ENCODE measurements at places on chromosomes 4 and X. TPM values are rescaled to one million over a fixed set of nuclear protein-coding genes. Genes with fewer than 3 reads are reported as not detected.

Gene PTCHD1
- total RNA-seq, result 0.43 TPM

Gene HGFAC
- total RNA-seq, result 6.7 TPM

GRCh38 chr4:51942108-51942832 lies 77.9 kb downstream of the LRRC66 start:
- no peak for DNase-seq
- peaks cover 1% of the 10 kb centered on the region for H3K36me3 ChIP-seq
- no peak overlapping the region for H3K4me3 ChIP-seq

DNA sequence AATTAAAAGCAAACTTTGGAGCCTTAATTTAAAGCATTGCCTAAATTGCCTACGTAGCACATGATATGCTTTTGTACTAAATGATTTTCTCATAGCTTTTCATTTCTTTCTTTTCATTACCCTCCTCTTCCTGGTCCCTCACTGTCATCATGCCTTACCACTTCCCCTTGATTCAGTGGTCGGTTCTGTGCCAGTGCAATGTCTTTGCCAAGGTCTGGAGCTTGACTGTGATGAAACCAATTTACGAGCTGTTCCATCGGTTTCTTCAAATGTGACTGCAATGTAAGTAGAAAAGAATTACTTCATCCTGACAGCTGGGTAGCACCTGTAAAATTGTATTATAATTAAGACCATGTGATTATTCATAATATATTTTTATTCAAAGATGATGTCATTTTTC lies 72.5 kb downstream of the C4orf46 start:
- DNase-seq, result no peak
- no peaks in the 10 kb centered on the region for H3K4me1 ChIP-seq
- H3K4me3 ChIP-seq, result no peak overlapping the region
- H3K27ac ChIP-seq, result no peak overlapping the region
- H3K27me3 ChIP-seq, result no peaks in the 10 kb centered on the region
- H3K36me3 ChIP-seq, result no peaks in the 10 kb centered on the region

Gene LNX1
- total RNA-seq, result 19.8 TPM

Gene MAGEC2
- total RNA-seq, result not detected

DNA sequence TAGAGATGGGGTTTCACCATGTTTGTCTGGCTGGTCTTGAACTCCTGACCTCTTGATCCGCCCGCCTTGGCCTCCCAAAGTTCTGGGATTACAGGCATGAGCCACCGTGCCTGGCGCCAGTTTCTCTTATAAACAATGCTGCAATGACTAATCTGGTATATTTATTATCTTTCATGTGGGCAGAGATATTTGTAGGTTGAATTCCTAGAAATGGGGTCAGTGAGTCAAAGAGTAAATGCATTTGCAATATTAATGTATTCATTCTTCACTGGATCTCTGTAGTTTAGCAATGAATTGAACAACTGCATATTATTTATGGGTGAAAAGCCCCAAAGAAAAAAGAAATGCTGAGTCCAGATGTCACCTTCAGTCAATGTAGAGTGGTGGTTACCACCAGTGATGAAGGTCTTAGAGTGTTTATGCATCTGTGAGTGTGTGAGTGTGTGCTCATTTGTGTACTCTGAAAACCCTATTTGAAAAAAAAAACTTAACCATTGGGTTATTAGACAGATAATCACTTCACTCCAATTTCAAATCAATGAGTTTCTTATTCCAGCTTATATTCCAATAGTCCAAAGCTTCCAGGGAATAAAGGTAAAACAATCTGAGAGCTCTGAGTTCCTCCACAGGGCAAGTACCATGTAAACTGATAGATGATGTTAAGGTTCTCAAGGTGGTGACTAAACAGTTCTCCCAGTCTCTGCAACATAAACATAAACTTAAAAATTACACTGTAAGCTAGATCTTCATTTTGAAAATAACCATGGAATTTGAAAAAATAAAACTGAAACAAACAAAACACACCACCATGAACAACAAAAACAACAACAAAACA lies 22.6 kb upstream of the CD38 start:
- H3K4me1 ChIP-seq, result no peaks in the 10 kb centered on the region
- H3K4me3 ChIP-seq, result no peak overlapping the region
- DNase-seq, result no peak
- H3K36me3 ChIP-seq, result no peaks in the 10 kb centered on the region
- no peaks in the 10 kb centered on the region for H3K27me3 ChIP-seq
- no peak overlapping the region for H3K27ac ChIP-seq

GRCh38 chr4:122930862-122931261 lies 8.5 kb upstream of the NUDT6 start:
- H3K36me3 ChIP-seq, result peaks cover 5% of the 10 kb centered on the region
- no peak overlapping the region for H3K4me3 ChIP-seq
- DNase-seq, result no peak
- H3K27me3 ChIP-seq, result no peaks in the 10 kb centered on the region
- H3K4me1 ChIP-seq, result no peaks in the 10 kb centered on the region

GRCh38 chrX:33336783-33337182 lies 125.4 kb upstream of the DMD start:
- H3K4me3 ChIP-seq, result no peak overlapping the region
- no peak for DNase-seq
- H3K4me1 ChIP-seq, result peaks cover 14% of the 10 kb centered on the region
- no peak overlapping the region for H3K27ac ChIP-seq
- peaks cover 3% of the 10 kb centered on the region for H3K27me3 ChIP-seq

DNA sequence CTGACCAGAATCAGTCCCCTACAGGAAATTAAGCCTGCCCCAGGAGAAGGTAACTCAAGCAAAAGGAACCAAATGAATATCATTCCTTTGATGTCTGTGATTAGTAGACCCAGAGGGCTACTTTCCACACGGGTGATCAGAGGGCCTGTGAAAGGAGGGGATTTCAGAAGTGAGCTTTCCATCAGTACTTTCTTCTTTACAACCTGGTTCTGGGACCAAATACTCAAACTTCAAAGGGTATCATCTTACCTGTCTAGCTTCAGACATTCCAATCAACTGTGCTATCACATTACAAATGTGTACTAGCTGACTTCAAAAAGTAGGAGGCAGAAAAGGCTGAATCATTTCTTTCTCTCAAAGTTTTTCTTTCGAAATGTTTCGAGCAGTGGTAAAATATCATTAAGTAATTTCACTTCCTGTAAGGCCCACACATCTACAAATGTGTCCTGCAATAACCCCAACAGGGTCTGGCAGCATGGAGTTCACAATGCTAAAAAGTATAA lies 23.9 kb downstream of the ACSL4 start:
- no peaks in the 10 kb centered on the region for H3K36me3 ChIP-seq
- peaks cover 5% of the 10 kb centered on the region for H3K4me1 ChIP-seq
- no peak overlapping the region for H3K27ac ChIP-seq
- no peaks in the 10 kb centered on the region for H3K27me3 ChIP-seq
- DNase-seq, result no peak

- no peak for DNase-seq
- H3K27me3 ChIP-seq, result no peaks in the 10 kb centered on the region
- H3K4me1 ChIP-seq, result peaks cover 13% of the 10 kb centered on the region
These were observed 11.0 kb downstream of the VEGFC start for GRCh38 chr4:176781739-176782100.

Gene IL15
- total RNA-seq, result 0.98 TPM

- no peak overlapping the region for H3K27ac ChIP-seq
- H3K4me1 ChIP-seq, result no peaks in the 10 kb centered on the region
- no peaks in the 10 kb centered on the region for H3K36me3 ChIP-seq
- DNase-seq, result no peak
These were observed 23.9 kb upstream of the PRDM8 start for GRCh38 chr4:80173401-80173800.

Gene CENPE
- 17.0 TPM for total RNA-seq

- peaks cover 28% of the 10 kb centered on the region for H3K36me3 ChIP-seq
- H3K4me3 ChIP-seq, result no peak overlapping the region
- H3K4me1 ChIP-seq, result no peaks in the 10 kb centered on the region
These were observed 61.1 kb downstream of the HDX start for GRCh38 chrX:84441143-84441542.

GRCh38 chr4:163544407-163545038 lies 50.0 kb downstream of the TMA16 start:
- H3K4me3 ChIP-seq, result no peak overlapping the region
- H3K4me1 ChIP-seq, result no peaks in the 10 kb centered on the region
- H3K27me3 ChIP-seq, result no peaks in the 10 kb centered on the region
- no peak overlapping the region for H3K27ac ChIP-seq

- no peak overlapping the region for H3K27ac ChIP-seq
- no peak for DNase-seq
- H3K4me3 ChIP-seq, result no peak overlapping the region
- peaks cover 32% of the 10 kb centered on the region for H3K4me1 ChIP-seq
- H3K27me3 ChIP-seq, result no peaks in the 10 kb centered on the region
These were observed 81.8 kb downstream of the F11 start for GRCh38 chr4:186347743-186348142.

- no peak for DNase-seq
- no peaks in the 10 kb centered on the region for H3K4me1 ChIP-seq
- H3K27me3 ChIP-seq, result no peaks in the 10 kb centered on the region
- no peak overlapping the region for H3K27ac ChIP-seq
- H3K36me3 ChIP-seq, result peaks cover 4% of the 10 kb centered on the region
These were observed 73.3 kb downstream of the MANBA start for GRCh38 chr4:102687373-102687981.

Gene CLCN5
- total RNA-seq, result 17.2 TPM

GRCh38 chr4:2166253-2166652 lies 75.7 kb downstream of the HAUS3 start:
- H3K4me3 ChIP-seq, result no peak overlapping the region
- no peaks in the 10 kb centered on the region for H3K27me3 ChIP-seq
- DNase-seq, result no peak
- peaks cover 5% of the 10 kb centered on the region for H3K4me1 ChIP-seq
- H3K27ac ChIP-seq, result no peak overlapping the region
- H3K36me3 ChIP-seq, result peaks cover 5% of the 10 kb centered on the region

Gene MAB21L2
- 0.51 TPM for total RNA-seq

- no peak for DNase-seq
- H3K36me3 ChIP-seq, result peaks cover 6% of the 10 kb centered on the region
- H3K4me3 ChIP-seq, result no peak overlapping the region
These were observed 26.5 kb downstream of the ELF4 start for GRCh38 chrX:130083656-130084382.

Gene FAM9C
- total RNA-seq, result not detected
